ENCODE measurements at places on chromosomes 16 and 17.

DNA sequence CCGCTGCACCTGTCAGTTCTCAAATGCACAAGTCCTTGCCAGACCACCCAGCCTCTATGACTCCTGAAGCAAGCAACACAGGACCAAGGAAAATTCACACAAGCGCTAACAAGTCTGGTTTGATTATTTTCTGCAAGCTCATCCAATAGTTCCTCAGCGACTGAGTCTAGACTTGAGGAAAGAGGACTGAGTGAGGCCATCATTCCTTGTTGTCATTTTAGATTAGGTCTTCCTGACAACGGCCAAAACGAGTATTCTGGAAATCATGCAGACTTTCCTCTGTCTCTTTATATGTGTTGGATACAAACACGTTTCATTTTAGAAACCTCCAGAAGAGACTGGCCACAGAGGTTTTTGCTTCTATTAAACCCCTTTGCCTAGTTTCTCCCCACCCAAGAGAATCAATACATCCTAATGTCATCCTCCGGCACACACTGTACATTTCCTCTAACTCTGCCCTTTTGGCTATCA lies 561 bp downstream of the CCDC47 start:
- peak; percentile 9 for DNase-seq

- DNase-seq: no peak
These were observed 1287.8 kb upstream of the CDH8 start for GRCh38 chr16:63323722-63324705.

- no peak for DNase-seq
These were observed 245.3 kb downstream of the GSG1L start for GRCh38 chr16:27818246-27818645.

- no peak for DNase-seq
These were observed 7.2 kb upstream of the RAB37 start for GRCh38 chr17:74729866-74730265.

All from activated CD4-positive, alpha-beta T cell treated with anti-CD3 and anti-CD28 coated beads, Interleukin-2, amount 10 ng/mL, durations not matched to agents 7 days and 5 days (primary cell).